Thyroid gland (tissue), 4 donors: ENCODE measurements at places on chromosomes 5 and 9. TPM values are rescaled to one million over a fixed set of nuclear protein-coding genes. Genes with fewer than 3 reads are reported as not detected.

NRG2 gene
- total RNA-seq, result 1.4 TPM

GABRA6 gene
- not detected for total RNA-seq

GRCh38 chr5:143352691-143353090, 50.8 kb downstream of the NR3C1 start:
- H3K27me3 ChIP-seq, result no peaks in the 10 kb centered on the region
- H3K4me1 ChIP-seq, result peaks cover 43% of the 10 kb centered on the region
- no peak for DNase-seq

- peak overlapping the region; percentile 82 for H3K27ac ChIP-seq
- no peaks in the 10 kb centered on the region for H3K27me3 ChIP-seq
- peak; percentile 30 for DNase-seq
- no peaks in the 10 kb centered on the region for H3K36me3 ChIP-seq
- H3K4me3 ChIP-seq, result peak overlapping the region; percentile 64
Measured at GRCh38 chr5:65482736-65483545, 1.2 kb upstream of the ADAMTS6 start.

- no peak overlapping the region for H3K27ac ChIP-seq
- H3K4me3 ChIP-seq, result no peak overlapping the region
- H3K36me3 ChIP-seq, result no peaks in the 10 kb centered on the region
- no peaks in the 10 kb centered on the region for H3K4me1 ChIP-seq
- no peak for DNase-seq
- no peaks in the 10 kb centered on the region for H3K27me3 ChIP-seq
Measured at GRCh38 chr9:87857948-87858335, 24.7 kb upstream of the SPATA31E1 start.
